Trophoblast cell (in vitro differentiated cells and primary cell): ENCODE measurements at places on chromosomes 11 and 22.

- DNase-seq: peak; percentile 66
Measured at GRCh38 chr11:61971248-61972111, 4.0 kb upstream of the FTH1 start.

DNA sequence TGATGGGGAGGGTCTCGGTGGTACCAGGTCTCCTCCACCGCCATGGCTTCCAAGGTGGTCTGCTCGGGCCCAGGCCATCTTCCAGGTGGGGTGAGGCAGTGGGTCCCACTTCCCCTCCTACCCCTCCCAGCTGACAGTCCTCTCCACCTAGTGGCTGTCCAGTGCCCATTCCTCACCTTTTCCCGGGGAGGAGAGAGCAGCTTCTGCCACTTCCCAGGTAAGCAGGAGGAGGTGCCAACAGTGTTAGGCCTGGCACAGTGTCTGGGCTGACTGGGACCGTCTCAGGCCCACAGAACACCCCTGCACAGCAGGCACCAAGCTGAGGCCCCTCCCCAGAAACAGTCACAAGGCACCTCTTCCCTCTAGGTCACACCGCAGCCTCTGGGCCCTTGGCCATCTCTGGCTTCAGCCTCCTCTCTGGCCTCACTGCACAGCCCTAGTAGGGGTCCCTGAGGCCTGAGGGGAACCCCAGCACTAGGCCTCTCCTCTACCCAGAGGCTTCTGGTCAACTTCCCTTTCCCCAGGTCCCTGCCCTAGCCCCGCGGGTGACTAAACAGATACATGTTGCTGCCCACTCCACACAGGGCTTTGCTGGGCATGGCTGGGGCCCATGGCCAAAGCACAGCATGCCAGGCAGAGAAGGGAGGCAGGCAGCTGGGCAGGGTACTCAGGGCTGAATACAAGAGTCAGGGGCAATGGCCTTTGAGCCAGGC, 2.3 kb upstream of the ANKRD13D start:
- DNase-seq: no peak

DNA sequence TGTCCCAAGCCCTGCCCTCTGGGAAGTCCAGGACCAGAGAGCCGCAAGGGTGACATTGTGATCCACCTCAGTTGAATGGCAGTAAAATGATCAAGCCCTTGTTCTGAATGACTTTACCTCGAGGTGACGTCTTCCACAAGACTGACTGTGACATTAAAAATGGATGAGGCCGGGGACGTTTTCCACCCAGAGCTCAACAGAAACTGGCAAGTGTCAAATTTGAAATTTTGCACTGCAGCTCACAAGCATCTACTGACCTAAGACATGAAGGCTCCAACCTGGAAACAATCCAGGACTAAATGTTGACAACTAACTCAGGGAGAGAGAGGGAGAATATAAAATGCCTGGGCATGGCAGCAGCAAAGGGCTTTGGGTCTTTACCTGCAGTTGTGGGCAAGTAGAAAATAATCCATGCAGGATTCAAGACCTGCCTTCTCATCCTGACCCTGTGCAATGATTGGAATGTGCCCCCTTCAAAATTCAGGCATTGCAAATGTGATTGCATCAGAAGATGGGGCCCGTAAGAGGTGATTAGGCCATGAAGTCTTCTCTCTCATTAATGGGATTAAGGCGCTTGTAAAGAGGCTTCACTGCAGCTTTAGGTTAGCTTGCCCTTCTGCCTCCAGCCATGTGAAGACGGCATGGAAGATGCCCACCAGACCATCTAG, 33.6 kb upstream of the CLMP start:
- DNase-seq: no peak

GRCh38 chr11:10076458-10077141, 217.4 kb downstream of the SBF2 start:
- peak; percentile 38 for DNase-seq

- DNase-seq: no peak
Measured at GRCh38 chr11:68670208-68670992, 13.9 kb upstream of the GAL start.

DNA sequence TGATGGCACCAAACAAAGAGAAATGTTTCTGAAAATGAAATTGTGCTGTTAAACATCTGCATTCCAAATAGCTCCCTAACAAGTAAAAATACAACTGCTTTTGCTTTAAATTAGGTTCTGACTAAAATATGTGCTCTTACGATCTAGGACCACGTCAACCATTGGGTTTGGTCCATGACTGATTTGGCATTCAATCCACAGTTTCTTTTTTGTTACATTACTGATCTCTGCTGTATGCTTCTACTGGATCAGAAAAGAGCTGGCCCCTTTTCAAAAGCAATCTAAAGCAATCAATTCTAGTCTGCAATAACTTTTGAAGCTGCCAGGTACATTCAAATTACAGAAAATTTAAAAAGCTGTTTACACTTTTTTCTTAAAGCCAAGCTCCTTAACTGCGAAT, 1047.1 kb upstream of the CCDC90B start:
- DNase-seq: no peak

DNA sequence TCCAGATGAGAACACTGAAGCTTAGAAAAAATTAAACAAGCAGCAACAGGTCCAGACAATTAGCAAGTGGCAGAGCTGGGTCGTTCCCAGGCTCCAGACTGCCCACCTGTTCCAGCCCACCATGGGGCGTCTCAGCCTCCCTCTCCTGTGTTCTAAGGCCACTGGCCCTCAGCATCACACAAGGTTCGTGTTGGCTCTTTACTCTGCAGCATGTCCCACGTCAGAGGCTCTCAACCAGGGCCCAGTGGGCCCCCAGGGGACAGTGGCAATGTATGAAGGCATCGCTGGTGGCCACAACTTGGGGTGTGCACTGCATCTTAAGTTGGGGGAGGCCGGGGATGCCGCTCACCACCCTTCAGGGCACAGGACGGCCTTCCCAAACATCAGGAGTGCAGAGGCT, 6.2 kb downstream of the PDGFB start:
- DNase-seq: no peak

- no peak for DNase-seq
Measured at GRCh38 chr11:86414032-86414431, 39.3 kb downstream of the CCDC81 start.

GRCh38 chr11:86162239-86162638, 82.3 kb upstream of the EED start:
- peak; percentile 46 for DNase-seq

DNA sequence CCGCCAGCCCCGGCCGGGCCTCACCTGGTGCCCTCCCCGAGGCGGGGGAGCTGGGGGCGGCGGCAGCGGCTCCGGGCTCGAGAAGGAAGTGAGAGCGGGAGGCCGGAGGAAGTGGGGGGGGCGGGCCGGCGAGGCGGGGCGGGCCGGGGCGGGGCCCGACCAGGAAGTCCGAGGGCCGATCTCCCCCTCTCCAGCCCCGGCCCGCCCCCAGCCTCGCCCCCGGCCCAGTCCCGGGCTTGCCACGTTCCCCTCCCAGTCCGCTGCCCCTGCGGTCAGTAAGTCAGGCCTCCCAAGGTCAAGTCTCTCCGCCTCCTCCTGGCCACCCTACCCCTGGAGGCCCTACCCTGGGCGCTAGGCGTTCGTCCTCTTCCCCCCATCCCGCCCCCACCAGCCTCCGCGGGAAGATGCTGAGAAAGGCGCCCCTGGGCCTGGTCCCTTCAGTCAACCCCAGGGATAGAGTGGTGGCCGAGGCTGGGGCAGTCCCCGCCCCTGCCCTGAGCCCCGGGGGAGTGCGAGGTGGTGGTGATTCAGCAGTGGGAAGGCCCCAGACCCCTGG, at the start of gene RHOG:
Gene RHOG, minus strand, starts transcription at position 90 of the 556 bp plus-strand sequence. CDS start 12,821 bp downstream, outside the sequence.
- peak; percentile 69 for DNase-seq

- no peak for DNase-seq
Measured at GRCh38 chr11:108693852-108694251, 29.0 kb downstream of the DDX10 start.

DNA sequence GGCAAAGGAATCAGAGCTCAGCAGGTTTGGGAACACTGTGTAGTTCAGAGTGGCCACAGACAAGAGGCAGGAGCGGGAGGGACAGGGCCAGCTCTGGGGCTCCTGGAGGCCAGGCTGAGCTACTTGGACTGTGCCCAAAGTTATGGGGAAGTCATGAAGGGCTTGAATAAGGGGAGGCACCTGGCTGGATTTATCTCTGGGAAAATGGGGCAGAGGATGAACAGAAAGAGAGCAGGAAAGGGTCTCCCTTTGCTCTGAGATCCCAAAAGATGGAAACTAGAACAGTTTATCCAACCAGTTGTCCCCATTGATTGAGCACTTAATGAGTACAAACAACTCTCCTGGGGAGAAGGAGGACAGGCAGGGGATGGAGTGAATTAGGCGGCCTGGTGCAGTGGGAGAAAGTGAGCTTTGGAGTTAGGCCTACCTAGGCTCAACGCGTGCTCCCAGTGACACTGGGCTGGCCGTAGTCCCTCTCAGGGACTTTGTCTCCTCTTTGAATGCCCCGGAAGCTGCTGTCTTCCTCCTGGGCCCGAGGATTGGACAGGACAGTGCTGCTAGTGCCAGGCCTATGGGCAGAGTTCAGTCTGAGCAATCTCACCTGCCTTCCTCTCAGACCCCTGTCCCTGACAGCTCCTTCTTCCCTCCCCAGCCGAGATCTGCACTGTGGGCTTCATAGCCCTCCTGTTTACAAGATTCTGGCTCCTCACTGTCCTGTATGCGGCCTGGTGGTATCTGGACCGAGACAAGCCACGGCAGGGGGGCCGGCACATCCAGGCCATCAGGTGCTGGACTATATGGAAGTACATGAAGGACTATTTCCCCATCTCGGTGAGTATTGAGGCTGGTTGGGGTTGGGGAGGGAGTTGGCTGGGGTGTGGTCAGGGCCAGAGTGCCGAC, 2.0 kb downstream of the MOGAT2 start:
- no peak for DNase-seq

DNA sequence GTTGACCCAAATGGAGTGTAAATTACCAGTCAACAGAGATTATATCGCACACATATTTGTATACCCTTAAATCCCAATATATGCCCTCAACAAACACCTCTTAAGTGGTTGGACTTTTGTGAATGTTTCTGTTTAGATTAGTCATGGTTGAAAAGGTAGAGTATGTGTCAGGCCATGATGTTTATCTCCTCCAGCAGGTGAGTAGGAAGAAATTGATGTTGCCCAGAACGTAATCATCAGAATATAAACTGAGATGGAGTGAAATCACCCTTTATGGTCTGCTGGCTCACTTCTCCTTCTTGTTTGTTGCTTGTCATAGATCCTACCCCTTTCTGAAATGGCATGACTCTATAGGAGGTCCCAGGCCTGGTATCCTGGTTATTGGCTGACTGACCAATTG, 431.8 kb downstream of the ETS1 start:
- DNase-seq: no peak

DNA sequence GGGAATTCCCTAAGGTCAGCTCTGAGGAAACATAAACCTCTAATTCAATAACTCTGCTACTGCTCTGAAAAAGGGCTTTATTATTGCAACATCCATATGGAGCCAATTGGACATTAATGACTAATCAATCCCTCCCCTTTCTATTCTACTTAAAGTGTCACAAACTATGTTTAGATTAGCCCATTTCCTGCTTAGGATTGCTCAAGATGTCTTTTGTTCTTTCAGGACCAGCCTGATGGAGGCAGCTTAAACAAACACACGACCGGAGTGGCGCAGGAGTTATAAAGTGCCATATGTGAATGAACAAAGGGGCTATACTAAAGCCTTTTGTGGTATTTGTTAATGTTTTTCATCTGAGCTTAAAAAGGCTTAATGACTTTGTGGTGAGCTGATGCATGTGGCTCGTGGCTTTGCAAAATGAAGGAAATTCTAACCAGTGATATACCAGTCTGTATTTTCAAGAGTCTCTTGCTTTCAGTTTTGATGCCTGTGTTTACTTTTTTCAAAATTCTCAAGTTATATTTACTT, 354.4 kb downstream of the SOX6 start:
- peak; percentile 7 for DNase-seq

DNA sequence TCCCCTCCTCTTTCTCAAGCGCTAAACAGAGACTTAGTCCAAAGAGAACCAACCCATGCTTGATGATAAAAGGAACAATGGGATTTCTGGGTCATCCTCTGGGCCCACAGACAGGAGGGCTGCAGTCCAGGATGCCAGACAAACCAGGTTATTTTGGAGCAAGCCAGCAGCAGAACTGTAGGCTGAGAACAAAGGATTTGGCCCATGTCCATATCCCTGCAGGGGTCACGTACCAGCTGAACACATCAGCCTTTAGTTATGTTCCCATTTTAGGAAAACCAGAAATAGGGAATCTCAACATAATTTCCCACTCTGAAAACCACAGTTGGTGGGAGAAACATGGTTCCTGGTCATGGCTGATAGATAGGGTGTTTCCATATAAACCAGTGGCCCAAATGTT, 533.6 kb upstream of the CADM1 start:
- no peak for DNase-seq

DNA sequence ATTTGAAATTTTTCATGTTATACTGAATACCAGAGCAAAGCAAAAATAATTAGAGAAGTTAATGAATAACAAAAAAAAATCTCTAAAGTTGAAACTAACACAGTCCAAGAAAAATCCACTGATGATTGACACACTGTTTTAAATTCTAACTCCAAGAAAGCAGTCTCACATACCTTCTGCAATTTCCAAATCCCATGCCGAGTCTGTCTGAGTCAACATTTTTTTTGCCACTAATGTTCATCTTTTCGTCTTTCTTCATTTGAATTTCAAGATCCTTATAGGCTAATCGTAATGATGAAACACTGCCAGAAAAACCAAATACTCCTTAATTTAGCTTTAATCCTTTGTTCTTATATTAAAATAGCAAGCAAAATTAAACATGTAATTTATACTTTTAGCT, 39.5 kb downstream of the ARFGAP3 start:
- DNase-seq: no peak

DNA sequence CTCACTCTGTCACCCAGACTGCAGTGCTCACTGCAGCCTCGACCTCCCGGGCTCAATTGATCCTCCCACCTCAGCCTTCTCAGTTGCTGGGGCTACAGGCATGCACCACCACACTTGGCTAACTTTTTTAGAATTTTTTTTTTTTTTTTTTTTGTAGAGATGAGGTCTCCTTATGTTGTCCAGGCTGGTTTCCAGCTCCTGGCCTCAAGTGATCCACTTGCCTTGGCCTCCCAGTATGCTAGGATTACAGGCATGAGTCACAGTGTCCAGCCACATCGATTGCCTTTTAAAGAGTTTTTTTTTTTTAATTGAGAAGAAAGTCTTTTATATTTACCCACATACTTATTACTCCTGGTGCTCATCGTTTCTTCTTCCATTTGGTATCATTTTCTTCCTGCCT, 30.0 kb downstream of the PARVG start:
- no peak for DNase-seq

GRCh38 chr11:108959105-108959761, 294.4 kb downstream of the DDX10 start:
- DNase-seq: no peak

DNA sequence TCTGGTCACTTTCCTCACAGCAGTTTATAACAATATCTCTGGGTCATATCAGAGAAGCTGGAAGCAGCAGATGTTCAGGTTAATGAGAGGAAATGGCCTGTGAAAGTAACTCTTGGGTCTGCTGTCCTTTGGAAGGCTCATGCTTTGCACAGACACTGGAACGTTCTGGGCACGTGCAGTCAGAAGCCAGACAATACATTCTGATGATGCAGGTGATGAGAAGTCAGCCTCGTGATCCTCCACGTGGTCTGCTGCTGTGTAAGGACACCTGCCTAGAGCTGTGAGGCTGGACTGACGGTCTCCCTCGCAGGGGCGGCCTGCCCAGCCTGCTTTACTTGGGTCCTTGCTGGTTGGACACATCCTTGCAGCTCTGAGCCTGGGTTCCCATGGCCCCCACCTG, 18.8 kb upstream of the ADORA2A start:
- no peak for DNase-seq

GRCh38 chr11:44327730-44328129, 17.8 kb upstream of the ALX4 start:
- DNase-seq: no peak
